Activated CD8-positive, alpha-beta memory T cell treated with anti-CD3 and anti-CD28 coated beads, Interleukin-2, amount 10 ng/mL, durations not matched to agents 7 days and 5 days (primary cell): ENCODE measurements at places on chromosomes 5 and 9.

DNA sequence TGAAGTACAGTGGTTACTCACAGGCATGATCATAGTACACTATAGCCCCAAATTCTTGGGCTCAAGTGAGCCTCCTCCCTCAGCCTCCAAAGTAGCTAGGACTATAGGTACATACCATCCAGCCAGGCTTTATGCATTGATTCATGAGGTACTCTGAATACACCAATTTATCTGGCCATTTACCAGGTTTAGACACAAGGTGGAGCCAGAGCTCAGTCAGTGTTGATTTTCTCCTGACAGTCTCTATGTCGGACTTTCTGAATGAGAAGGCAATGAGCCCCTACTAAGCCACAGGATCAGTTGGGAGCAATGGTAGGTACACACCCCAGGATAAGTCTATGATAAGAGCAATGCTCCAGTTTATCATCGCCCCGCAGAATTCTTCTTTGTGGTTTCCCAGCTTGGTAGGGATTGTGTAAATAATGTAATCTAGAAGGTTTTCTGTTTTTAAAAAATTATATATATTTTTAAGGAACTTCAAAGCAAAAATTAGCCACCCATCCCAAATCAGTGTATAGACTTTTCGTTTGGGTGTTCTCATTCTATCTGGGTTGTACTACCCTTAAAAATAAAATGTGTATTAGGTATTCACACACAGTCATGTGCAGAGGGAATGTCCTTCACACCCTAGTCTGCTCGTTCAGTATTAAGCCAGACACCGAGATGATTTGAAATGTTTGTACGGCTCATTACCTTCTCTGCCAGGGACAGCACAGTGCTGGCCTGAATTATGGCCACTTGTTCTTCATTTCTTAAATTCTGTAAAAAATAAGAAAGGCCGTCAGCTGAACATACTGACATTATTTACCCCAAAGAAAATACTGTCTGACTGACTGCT, 118.4 kb upstream of the DPYSL3 start:
- peak; percentile 68 for DNase-seq

DNA sequence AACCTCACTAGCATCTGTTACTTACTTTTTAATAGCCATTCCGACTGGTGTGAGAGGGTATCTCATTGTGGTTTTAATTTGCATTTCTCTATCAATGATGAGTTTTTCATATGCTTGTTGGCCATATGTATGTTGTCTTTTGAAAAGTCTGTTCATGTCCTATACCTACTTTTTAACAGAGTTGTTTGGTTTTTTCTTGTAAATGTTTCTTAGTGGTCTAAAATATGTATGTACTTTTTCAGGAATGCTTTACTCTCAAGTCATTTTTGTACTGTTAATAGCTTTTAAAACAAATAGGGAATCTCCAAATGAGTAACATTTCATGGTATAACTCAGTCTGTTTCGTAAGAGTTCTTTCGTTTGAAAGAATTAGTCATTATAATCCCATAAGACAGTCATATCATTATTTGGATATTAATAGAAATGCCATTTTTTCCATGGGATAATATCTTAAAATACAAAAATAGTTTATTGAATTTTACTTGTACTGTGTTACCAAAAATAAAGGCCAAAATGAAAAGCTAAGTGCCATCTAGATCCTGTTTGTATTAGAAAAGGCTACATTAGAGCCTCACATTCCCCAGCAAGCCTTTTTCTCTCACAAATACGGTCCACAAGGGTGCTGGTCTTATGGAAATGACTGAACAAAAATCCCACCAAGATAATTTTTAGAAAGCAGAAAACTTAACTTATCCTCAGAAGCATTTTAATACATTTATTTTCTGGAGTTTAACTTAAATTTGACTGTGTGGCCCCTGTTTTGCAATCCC, 247.7 kb downstream of the PJA2 start:
- DNase-seq = no peak

- no peak for DNase-seq
Measured at GRCh38 chr5:45774528-45774927, 78.3 kb upstream of the HCN1 start.

DNA sequence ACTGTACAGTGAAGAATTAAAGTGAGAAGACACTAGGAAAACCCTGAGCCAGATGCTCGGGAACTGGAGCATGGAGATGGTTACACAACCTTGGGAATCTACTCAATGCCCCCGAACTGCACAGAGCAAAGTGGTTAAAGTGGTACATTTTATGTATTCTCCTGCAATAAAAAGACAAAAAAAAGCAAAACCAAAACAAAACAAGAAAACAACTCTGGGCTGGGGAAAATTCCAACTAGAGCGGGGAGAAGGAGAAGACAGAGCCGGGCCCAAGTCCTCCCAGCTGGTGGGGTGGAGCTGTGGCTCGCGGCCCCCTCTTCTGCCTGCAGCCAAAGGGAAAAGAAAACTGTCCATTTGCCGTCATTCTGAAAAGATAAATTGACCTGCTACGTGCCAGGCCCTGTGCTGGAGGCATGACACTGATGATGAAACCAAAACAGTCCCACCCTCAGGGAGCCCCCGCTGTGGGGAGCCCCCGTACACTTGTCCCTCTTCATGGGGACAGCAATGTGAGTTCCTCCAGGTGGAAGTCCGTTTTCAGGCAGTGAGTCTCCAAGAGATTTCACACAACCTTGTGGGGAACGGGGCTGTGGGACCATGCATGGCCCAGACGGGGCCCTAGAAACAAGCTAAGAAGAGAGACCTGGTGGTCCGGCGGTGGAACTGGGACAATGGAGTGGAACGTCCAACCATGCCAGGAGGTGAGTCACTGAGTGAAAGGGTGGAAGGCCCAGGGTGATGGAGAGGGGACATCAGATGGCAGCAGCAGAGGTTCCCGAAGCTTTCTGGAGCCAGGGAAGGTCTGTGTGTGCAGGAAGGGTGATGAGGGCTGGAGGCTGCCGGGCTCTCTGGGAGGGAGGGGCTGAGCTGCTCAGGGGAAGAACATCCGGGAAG, 114.8 kb upstream of the COL5A1 start:
- no peak for DNase-seq

DNA sequence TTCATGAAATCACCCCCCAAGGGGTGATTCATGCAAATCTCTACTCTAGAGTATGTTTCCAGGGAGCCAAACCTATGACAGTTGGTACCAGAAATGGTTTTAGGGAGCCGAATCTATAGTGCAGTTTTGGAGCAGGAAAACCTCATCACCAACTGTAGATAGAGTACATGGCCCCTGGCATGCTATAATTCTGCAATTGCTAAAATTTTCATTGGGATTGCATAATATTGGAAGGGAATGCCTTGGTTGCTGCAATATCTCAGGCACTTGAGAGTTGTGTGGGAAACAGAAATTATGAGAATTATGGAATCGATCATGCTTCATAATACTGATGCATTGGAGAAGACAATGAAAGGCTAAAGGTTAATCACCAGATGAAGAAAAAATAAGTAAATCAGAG, 148.2 kb upstream of the PLPPR1 start:
- no peak for DNase-seq

DNA sequence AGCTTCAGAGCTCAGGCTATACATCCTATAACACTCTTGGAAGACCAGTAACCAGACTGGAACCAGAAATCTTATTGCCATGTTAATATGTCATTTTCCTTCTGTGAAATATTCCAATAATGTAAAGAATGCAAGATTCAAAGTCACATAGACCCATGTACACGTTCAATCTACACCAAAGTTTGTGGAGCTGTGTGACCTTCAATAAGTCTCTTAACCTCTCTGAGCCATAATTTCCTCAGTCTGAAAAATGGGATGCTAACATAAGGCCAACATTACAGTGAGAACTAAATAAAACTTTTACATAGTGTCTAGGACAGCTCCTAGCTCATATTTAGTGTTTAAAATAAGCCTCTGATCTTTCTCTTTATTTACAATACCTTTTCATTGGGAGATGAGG, 70.4 kb downstream of the ARRDC3 start:
- no peak for DNase-seq

GRCh38 chr5:59322058-59322457, 571.5 kb downstream of the PDE4D start:
- no peak for DNase-seq

GRCh38 chr9:111154081-111154562, 115.9 kb upstream of the LPAR1 start:
- DNase-seq = no peak

DNA sequence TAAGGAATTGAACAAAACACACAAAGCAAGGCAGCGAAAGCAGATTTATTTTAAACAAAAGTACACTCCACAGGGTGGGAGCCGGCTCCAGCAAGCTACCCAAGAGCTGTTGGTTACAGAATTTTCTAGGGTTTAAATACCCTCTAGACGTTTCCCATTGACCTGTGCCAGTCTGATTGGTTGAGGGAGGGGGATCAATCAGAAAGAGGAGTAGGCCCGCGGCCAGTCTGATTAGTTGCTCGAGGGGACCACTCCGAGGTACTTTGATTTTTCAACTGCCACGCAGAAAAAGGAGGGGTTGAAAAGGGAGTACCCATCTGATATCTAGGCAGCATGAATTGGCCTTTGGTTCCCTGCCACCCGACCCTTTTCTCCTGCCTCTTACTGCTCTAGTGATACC, 998 bp downstream of the SRP19 start:
- no peak for DNase-seq

- DNase-seq = no peak
Measured at GRCh38 chr5:69034898-69035297, 58.9 kb upstream of the SLC30A5 start.

GRCh38 chr5:18761801-18762200, 1127.5 kb downstream of the TAF11L14 start:
- no peak for DNase-seq

DNA sequence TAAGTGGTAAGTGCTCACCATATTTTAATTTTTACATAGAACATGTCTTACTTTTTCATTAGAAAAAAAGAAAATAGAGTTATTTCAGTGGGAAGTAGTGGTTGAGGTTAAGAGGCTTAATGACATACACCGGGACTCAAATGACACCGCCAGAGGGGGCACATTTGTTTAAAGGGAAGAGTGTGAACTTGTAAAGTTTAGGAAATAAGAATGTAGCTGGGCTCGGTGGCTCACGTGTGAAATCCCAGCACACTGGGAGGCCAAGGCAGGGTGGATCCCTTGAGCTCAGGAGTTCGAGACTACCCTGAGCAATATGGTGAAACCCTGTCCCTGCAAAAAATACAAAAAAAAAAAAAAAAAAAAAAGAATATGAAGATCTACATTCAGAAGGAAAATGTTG, 43.4 kb upstream of the TNFAIP8 start:
- no peak for DNase-seq
